ENCODE measurements at places on chromosomes 7 and 10.

- DNase-seq = no peak
Measured at GRCh38 chr7:94414481-94414880, 19.8 kb downstream of the COL1A2 start.

DNA sequence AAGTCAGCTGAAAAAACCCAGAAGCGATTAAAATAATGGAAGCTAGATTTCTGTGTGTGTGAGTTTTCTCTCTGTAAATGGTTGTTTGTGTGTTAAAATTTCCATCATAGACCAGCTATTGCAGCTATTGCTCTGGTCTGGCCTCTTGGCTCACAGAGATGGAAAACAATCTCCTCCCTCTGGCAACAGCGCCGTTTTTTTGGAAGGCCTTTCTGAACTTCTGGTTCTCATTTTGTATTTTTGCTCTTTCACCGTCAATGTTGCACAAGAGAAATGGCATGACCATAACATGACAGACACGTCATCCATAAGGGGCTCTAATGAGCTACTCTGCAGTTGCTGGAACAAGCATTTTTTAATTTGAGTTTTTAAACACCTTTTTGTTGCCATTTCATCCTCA is 91.0 kb downstream of the CUBN start:
- DNase-seq = no peak

GRCh38 chr7:2129323-2130095 is 103.2 kb downstream of the MAD1L1 start:
- no peak for DNase-seq

- DNase-seq = no peak
Measured at GRCh38 chr10:86992456-86992855, 24.2 kb downstream of the ADIRF start.

GRCh38 chr7:6277476-6277875 is 5.1 kb upstream of the CYTH3 start:
- no peak for DNase-seq

GRCh38 chr7:146528581-146528980 is 412.0 kb downstream of the CNTNAP2 start:
- DNase-seq = no peak

- no peak for DNase-seq
Measured at GRCh38 chr7:3984456-3984855, 683.4 kb downstream of the SDK1 start.

- no peak for DNase-seq
Measured at GRCh38 chr7:33836797-33837355, 68.5 kb upstream of the BMPER start.

DNA sequence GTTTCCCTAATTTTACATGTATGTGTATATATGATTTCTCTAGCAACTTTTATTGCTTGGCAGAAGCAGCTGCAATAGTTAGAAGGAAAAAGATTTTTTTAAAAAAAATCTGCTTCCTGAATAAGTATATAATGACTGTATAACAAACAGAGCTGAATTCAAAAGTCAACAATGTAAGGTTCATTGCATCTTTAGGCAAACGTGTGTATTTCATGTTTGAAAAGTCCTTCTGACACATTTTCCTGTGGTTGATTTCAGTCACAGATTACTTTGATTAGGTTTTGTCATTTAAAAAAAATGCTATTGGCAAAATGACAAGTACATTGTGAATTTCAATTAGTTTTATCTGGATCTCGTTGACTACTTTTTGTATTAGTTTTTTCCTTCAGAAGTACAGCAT is 231.0 kb downstream of the CSTF2T start:
- DNase-seq = no peak

GRCh38 chr7:28442540-28443420 is 30.5 kb downstream of the CREB5 start:
- DNase-seq = no peak

- DNase-seq = no peak
Measured at GRCh38 chr7:139914306-139915267, 85.5 kb downstream of the TBXAS1 start.

GRCh38 chr7:131057794-131058070 is 269.9 kb upstream of the MKLN1 start:
- DNase-seq = no peak

DNA sequence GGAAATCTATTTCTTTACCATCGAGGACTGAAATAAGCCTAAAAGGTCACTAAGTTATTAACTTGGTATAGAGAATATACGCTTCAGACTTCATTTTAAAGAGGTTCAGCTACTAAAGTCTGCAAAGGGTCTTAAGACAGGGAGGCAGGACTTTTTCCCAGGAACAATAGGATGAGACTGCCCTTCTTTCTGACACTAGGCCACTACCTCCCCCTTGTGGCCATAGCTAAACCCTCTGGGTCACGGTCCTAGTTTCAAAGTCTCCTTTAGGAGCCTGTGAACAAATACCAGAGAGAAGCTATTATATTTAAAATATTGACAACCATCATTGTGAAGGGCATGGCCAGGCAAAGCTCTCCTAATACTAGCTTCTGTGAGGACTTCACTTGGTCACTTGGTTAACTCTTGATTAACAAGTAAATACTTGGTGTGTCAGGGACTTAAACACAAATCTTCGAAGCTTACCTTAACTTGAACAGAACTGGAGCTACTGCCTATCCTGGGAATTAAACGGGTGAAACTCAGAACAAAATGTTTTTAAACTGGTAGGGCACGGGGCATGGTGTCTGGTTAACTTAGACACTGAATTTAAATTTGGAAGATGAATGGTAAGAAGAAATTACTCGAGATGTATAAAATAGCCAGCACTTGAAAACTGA is 75.6 kb downstream of the CCDC6 start:
- peak; percentile 6 for DNase-seq

- no peak for DNase-seq
Measured at GRCh38 chr10:116978901-116979300, 26.1 kb downstream of the SHTN1 start.

- DNase-seq = no peak
Measured at GRCh38 chr10:120475844-120476791, 19.1 kb downstream of the PLPP4 start.

- no peak for DNase-seq
Measured at GRCh38 chr10:131891196-131891928, 9.4 kb upstream of the PPP2R2D start.

GRCh38 chr10:111990734-111991133 is 192.8 kb downstream of the GPAM start:
- DNase-seq = no peak

- no peak for DNase-seq
Measured at GRCh38 chr10:131155876-131156230, 155.7 kb downstream of the TCERG1L start.

DNA sequence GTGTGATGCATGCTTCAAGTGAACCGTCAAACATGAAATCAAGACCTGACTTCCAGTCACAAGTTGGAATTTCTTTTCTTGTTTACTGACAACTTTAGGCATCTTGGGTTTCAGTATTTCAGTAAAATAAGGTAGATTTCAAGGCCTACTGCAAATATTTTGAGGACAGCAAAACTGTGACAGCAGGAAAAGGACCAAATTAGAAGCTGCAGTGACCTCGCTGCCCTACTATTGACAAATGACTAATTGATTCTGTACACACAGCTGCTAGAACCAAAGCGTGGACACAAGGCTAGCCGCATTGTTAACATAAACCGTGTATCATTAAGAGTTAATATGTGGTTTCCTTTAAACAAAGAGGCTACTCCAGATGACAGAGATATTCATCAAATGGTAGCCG is 105.7 kb upstream of the SEC61G start:
- DNase-seq = no peak

GRCh38 chr7:76049295-76049694 is 1.4 kb downstream of the MDH2 start:
- DNase-seq = no peak

DNA sequence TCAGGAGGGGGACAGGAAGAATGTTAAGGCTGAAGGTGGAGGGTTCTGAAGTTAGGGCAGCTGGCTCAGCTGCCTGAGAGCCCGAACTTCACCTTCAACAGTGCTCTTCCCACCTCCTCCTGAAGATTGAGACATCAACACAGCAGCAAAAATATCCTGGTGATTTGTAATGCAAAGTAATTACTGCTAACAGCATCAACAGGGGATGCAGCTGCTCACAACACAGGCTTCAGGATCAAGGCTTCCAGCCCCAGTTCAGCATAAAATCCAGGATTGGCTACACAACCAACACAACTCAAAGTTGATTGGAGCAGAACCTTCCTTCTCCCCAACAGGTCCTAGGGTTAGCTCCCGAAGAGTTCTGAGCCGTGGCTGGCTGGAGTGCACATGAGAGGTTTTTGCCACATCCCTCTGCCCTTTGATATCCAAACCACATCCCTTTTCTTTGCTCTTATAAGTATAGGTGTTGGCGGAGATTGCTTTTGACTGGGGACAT is 242.4 kb downstream of the KIAA1217 start:
- DNase-seq = no peak

DNA sequence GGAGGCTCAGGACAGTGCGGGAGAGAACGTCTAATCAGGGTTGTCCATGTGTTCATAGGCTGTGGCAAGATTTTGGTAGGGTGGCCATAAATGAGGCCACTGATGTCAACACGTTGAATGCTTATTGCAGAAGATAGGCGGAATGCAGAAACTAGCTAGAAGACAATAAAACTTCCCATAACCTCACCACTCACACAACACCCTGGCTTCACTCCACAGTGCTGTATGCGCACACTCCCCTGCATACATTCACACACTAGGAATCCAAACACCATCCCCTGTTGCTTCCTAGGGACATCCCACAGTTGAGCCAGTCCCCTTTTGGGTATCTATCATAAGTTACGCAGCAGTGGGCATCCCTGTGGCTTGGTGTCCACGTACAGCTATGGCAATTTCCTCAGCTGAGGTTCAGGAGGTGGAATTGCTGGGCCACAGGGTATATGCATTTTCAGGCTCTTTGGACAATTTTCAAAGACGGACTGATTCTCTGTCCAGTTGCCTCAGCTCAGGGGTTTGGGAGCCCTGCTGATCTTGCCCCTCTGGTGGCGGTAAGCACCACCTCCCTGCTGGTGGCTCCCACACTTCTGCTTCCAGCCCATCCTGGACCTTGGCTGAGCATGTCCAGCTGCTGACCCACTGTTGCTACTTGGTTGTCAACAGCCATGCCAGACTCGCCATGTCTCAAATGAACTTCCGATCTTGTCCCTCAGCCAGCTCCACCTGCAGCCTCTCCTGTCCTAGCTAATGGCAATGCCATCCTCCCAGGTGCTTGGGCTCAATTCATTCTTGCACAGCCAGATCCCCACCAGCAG is 36.4 kb downstream of the CDH23 start:
- no peak for DNase-seq

GRCh38 chr7:4025694-4026615 is 656.1 kb upstream of the FOXK1 start:
- DNase-seq = no peak

DNA sequence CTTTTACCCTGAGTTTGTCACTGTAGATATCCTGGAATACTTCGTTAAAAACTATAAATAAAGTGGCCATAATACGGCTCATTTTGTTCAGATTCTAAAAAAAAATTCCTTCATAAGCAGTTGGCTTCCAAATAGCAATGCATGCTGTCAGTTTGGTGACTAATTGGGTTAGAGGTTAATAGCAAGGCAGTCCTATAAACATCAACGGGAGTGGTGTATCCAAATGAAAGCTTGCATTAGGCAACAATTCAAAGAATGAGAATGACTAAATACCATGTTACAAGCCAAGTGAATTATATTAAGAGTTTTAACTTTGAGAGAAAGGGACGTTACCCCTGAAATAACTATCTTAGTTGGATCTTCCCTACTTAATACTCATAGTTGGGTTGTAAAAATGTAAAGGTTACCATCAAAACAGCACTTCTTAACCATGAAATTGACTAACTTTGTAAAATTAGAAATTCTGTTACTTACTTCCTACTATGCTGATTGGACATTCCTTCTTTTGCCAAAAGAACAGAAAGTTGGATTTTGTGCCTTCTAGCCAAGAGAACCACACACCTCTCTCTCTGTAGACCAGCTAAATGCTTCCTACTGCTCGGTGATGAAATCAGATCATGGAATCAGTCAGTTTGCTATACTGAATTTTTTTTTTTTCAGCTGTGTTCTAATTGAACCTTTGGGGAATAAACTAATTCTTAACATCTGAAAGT is 98.0 kb downstream of the KAT6B start:
- DNase-seq = no peak

DNA sequence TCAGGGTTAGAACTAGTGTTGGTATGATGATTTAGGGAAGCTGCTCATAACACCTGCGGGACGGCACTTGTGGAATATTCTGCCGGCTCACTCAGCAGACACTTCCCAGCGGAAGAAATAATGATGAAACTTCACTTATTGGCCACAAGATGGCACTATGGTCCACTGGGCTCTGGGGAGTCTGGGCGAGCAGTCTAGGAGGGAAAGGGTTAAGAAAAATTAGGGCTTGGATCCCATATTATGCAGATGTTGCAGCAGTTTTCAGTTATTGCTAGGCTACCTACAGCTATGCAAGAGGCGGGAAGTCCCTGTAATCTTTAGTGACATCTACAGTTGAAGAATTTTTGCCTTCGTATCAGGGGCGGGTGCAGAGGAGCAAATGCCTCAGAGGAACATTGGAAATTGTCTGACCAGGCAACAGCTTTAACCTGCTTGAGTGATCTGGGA is 238.7 kb upstream of the PRSS58 start:
- DNase-seq = no peak

Data from stimulated activated CD4-positive, alpha-beta T cell treated with anti-CD3 and anti-CD28 coated beads, Interleukin-1b, Interleukin-23, amount 100 ng/mL, for 4 hours (primary cell).